ENCODE measurements at places on chromosomes 3 and 15.

DNA sequence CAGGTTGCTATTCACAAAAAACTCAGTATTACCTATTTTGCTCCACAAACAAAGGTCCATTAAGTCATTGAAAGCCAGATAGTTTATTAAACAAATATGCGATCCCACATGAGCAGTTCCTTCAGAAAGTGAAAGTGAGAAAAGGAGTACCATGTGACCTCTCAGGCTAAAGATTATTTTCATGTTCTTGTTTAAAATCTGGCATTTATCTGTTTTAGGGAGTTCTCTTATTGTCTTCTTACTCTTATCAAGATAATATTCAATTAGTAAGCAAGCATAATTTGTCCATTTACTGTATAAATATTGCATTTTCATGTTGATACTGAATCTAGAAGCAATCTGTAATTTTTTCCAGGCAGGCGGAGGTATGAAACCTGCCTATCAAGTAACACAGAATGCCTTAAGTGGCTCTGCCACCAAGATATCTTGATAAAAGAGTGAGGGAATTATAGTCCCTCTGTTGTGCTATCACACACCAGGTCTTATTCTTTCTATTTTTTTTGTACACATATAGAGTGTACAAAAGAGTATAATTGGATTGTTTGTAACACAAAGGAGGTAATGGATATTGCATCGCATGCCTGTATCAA lies 20.1 kb upstream of the PLSCR5 start:
- no peak for DNase-seq

DNA sequence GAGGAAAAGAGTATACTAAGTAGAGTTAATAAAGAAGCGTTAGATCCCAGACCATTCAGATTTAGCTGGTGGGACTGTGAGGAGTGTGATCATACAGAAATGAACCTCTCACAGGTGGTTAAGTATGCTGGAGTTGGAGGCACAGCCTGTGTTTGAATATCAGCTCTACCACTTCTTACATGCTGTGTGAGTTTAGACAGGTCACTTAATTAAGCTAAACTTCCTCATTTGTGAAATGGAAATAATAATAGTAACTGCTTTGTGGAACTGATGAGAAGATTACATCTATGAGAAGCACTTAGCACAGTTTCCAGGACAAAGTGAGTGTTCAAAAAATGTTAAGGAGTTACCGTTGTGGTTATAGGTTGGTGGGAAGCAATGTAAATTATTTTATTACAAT lies 8.4 kb downstream of the ACP3 start:
- DNase-seq, result no peak

GRCh38 chr3:191298846-191299245 lies 30.3 kb upstream of the CCDC50 start:
- no peak for DNase-seq

GRCh38 chr15:67174864-67175573 lies 79.4 kb downstream of the AAGAB start:
- DNase-seq, result no peak

DNA sequence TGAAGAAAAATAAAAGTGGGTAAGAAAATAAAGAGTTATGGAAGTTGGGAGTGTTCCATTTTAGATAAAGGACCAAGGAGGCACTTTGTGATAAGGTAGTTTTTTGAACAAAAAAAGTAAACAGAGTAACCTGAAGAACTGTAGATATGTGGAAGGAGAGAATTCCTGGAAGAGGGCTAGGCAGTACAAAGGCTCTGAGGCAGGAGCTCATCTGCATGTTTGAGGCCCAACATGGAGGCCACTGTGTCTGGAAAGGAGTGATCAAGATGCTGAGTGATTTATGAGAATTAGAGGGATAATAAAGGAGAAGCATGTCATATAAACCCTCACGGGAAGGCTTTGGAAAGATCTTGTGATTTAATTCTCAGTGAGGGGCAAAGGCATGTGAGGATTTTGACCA lies 126.5 kb downstream of the DTWD1 start:
- no peak for DNase-seq

GRCh38 chr3:42936157-42936981 lies 30.4 kb downstream of the ZNF662 start:
- DNase-seq, result no peak

DNA sequence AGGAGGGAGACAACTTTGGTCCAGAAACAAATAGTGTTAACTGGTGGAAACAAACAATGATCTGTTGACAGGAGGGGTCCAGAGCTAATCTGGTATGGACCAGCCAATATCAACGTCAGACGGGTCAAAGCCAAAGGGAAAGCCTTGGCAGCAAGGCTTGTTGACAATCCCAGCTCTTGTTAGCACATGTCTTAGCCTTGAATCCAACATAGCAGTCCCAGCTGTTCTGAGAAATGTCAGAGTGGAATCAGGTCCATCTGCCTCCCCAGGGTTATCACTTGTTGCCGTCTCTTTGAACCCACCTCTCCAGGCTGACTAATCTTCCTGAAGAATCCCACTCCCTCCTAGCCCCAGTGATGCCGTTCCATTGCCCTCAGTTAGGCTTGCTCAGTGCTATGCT lies 404.6 kb upstream of the MCTP2 start:
- no peak for DNase-seq

GRCh38 chr3:11721479-11721878 lies 77.8 kb upstream of the VGLL4 start:
- no peak for DNase-seq

DNA sequence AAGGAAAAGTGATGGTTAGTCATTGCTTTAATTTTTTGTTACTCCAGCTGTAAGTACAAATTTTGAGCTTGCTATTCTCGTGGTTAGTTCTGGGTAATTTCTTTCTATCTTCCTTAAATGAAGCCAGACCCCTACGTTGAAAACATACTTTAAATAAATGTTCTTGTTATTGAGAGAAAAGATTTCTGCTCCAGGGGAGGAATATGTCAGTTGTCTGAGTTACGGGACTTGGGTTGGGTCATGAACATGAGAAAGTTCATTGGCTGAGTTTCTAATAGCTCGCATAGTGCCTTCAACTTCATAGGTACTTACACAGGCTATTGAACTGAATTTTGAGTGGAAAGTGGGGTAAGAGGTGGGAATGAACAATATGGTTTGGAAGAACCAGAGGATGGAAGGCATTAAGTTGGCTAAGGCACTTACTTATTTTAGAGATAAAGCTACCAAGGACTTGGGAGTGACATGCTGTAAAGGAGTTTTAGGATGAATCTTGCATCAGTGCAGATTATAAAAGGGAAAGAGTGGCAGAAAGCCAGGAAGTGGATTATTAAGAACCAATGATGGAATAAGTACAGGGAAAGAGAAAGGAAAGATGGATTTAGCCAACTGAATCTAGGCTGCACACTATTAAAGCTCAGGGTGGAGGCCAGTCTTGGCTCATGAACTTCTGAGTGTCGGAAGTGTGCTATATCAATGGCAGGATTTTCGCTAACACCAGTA lies 1.4 kb downstream of the RPSA start:
- no peak for DNase-seq

- no peak for DNase-seq
Measured at GRCh38 chr15:69551391-69552056, 98.9 kb downstream of the RPLP1 start.

DNA sequence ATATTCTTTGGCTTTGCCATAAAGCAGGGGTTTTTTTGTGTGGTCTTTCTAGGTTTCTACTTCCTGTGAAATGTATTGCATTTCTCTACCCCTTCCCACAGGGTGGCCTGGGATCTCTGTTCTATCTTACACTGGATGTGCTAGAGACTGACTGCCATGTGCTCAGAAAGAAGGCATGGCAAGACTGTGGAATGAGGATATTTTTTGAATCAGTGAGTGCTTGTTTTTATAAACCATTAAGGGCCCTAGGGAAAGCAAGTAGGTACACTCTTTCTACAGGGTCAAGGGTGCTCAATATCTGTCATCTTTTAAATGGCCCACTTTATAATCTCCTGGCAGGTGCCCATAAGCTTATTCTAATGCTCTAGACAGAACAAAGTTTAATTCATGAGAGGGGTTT lies 730 bp downstream of the FETUB start:
- no peak for DNase-seq

DNA sequence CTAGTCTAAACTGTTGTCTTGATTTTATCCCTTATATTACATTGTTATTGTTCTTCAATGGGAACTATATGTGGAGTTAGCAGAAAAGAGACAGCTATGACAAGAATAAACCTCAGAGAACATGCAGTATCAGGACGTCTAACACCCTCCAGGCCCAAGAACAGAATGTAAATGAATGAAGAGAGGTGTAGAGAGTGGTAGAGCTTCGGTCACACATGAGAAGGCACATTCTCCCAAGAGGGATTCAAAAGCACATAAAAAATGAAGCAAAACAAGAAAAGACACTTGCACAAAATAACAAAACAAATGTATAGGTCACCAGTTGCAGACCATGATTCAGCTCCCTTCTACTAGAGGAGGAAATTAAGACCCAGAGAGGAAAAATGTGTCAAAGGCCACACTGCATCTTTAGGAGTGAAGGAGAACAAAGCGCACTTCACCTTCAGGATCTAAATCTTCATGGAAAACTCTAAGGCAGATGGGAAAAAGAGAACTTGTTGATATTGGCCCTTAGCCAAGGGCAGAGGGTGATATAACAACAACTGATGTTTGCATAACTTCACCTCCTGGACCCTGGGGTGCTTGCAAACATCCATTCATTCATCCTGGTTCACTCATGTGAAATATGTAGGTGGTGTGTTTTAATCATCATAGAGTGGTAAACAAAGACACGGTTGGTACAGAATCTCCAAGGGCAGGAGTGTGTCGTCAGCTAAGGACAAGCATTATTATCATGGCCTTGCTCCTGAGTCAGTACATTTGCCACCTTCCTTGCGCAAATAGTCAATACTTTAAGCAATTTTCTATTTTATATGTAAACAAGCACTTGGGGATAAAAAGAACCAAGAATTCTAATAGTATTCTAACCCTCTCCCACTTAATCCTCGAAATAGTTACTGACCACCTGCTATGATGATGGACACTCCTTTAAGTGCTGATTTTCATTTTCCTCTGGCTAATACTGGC lies 8.8 kb downstream of the NEK10 start:
- no peak for DNase-seq

DNA sequence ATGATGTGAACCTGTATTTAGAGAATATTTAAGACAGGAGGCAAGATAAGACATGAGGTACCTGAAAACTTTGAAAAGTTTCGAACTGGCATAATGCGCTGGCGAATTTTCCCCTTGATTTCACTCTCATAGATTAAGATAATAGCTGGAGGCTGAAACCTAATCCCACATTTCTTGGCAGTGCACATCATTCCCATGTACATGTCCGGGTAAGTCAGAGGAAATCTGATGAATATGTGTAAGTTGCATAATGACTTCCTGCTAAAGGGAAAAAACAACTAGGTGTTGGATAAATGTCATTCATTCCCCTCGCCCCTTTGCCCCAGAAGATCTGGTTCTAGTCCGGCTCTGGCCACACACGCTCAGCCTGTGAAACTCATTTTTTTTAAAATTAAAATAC lies 3.6 kb downstream of the CEP19 start:
- no peak for DNase-seq

DNA sequence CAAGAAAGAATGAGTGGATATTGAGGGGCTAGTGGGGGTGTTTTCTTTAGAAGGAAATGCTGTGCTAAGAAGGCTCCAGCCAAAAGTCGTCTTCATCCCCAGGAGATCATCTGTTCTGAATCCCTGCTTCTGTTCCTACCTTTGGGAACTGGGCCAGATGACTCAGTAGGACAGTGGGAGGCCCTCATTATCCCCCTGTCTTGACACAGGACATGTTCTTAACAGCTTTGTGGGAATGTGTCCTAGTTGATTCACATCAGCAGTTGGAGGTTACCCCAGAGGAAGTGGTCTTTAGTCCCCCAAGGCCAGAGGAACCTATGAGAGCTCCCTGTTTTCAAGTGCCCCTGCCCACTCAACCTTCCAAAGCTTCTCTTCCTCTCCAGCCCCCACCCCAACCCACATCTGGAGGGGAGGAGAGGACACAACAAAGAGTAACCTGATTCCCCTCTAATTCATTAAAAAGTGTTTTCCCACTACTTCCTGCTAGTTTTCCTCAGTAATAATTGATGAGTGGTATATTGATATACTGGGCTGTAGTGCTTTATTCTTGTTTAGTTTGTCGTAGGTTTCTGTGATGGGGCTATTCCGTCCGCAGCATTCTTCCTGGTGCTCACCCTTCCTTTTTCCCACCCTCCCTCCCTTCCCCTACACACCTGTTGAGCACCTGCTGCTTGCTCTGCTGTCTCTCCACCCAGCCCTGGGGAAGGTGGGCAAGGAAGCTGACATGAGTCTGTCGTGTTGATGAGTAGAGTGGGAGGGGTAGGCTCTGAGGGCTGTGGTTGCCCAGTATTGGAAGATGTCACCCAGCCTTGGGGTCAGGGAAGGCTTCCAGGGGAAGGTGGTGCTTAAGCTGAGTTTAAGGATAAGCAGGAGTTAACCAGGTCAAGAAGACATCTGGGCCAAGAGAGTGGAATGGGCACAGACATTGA lies 9.3 kb downstream of the PXYLP1 start:
- no peak for DNase-seq

DNA sequence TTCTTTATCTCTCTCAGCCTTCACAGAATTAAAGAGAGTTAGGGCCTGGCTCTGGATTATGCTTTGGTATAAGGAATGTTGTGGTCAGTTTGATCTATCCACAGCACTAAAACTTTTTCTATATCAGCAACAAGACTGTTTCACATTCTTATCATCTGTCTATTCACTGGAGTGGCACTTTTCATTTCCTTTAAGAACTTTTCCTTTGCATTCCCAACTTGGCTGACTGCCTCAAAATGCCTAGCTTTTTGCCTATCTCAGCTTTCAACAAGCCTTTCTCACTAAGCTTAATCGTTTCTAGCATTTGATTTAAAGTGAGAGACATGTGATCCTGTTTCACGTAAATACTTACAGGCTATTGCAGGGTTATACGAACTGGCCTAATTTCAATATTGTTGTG lies 471.8 kb downstream of the GBE1 start:
- no peak for DNase-seq

GRCh38 chr3:4864503-4864902 lies 114.7 kb upstream of the BHLHE40 start:
- no peak for DNase-seq

DNA sequence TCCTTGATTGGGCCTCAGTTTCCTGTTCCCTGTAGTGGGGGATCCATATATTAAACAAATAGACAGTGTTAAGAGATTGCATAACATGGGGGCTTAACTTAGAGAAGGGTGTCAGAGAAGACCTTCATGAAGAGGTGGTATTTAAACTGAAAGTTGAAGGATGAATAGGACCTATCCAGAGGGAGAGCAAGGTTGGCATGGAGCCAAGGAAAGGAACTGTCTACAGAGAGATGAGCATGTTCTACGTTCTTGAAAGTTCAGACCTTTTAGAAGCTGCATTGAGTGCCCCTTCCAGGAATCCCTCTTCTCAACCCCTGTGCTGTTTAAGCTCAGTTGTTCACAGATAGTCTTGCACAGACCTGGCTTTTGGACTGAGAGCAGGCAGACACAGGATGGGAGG lies 2.4 kb downstream of the HTD2 start:
- no peak for DNase-seq

- DNase-seq, result no peak
Measured at GRCh38 chr15:25683911-25684310, 179.2 kb downstream of the ATP10A start.

DNA sequence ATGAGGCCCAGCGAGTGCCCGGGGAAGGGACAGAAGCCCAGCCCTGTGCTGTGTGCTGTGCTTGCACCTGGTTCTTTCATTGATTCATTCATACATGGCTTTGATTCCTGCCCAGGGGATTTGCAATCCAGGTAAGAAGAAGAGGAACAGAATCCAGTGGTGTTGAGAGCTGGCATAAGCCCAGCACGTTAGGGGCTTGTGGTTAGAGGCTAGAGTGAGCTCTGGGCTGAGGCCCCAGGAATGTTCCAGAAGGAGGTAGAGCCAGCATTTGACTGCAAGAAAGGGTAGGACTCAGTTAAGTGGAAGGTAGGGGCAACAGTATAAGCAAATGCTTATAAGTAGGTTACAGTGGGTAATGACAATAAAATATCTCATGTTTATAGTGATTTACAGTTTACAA lies 2.3 kb downstream of the VWA5B2 start:
- no peak for DNase-seq
